ENCODE measurements at places on chromosomes 11 and 22.
A peak's percentile ranks its signal among the peaks of the same experiment; 100 is the strongest.

- no peak overlapping the region for H3K4me3 ChIP-seq
- no peaks in the 10 kb centered on the region for H3K27me3 ChIP-seq
- no peaks in the 10 kb centered on the region for H3K36me3 ChIP-seq
- peaks cover 36% of the 10 kb centered on the region for H3K4me1 ChIP-seq
- no peak for DNase-seq
These were observed 54.7 kb downstream of the ETS1 start for GRCh38 chr11:128532572-128533091.

DNA sequence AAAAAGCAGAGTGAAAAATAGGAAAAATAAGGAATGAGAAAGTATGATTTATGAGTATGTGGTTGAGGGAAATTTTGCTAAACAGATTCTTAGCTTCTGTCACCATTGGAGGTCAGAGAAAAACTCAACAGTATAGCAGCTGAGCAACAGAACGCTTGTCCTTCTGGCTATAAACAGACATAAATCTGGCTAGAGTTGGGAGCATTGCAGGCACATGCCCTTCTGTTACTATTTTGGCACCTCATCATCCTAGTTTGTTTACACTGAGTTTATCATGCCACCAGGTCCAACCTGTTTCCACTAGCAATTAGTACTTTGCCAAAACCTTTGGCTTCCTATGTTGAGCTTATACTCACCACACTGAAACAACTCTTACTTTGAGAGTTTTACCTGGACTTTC lies 6.9 kb downstream of the UBE4A start:
- H3K27ac ChIP-seq = peak overlapping the region; percentile 90
- DNase-seq = no peak
- peaks cover 53% of the 10 kb centered on the region for H3K4me1 ChIP-seq
- H3K36me3 ChIP-seq = peaks cover 65% of the 10 kb centered on the region
- H3K27me3 ChIP-seq = no peaks in the 10 kb centered on the region

GRCh38 chr22:31275576-31275975 lies 16.7 kb downstream of the PIK3IP1 start:
- DNase-seq = no peak
- H3K4me3 ChIP-seq = no peak overlapping the region
- no peaks in the 10 kb centered on the region for H3K27me3 ChIP-seq
- H3K4me1 ChIP-seq = peaks cover 20% of the 10 kb centered on the region
- peaks cover 68% of the 10 kb centered on the region for H3K36me3 ChIP-seq

- no peak for DNase-seq
- H3K27me3 ChIP-seq = peaks cover 26% of the 10 kb centered on the region
- H3K4me3 ChIP-seq = no peak overlapping the region
These were observed 236.5 kb downstream of the NTM start for GRCh38 chr11:131606811-131607335.

DNA sequence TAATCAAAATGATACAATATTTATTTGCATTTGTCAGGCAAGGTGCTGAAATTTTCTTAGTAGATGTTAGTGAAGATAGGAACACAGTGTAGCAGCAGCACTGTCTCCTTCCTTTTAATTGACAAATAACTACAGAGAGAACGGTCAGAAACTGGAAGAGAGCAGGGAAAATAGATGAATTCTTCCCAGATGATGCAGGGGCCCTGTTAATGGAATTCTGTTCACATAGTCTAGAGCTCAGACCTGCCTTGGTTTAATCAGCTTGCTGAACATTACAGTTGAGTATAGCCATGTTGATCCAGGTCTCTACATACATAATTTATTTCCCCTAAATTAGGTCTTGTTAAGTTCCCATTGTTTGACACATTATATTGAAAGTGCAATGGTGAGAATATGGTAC lies 127.4 kb downstream of the SLC17A6 start:
- no peaks in the 10 kb centered on the region for H3K4me1 ChIP-seq
- H3K27me3 ChIP-seq = peaks cover 13% of the 10 kb centered on the region
- no peak for DNase-seq
- H3K4me3 ChIP-seq = no peak overlapping the region

DNA sequence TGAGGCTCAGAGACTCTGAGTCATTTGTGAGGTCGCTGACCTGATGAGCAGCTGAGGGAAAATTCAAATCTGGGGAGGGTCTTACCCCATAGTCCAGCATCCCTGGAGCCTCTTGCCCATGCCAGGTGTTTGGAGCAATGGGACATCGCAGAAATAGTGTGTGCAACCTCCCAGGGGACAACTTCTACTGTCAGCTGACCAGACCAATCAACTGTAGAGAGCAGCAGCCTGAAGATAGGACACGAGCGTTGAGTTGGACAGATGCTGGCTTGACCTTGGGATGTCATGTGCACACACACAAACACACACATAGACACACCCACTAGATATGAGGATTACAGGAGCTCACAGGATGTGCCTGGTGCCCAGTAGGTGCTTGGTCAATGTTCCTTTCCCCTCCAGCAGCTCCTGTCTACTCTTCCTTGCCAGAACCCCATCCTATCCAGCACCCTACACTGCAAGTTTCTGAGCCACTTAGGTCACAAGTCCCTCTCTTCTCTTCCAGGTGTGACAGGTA lies 59.1 kb upstream of the MPEG1 start:
- DNase-seq = no peak
- H3K36me3 ChIP-seq = no peaks in the 10 kb centered on the region
- no peak overlapping the region for H3K4me3 ChIP-seq
- no peaks in the 10 kb centered on the region for H3K4me1 ChIP-seq
- H3K27me3 ChIP-seq = no peaks in the 10 kb centered on the region

Data from left ventricle myocardium inferior (tissue), 1 donor.